Endodermal cell (in vitro differentiated cells): ENCODE measurements at places on chromosomes 7 and 10.

DNA sequence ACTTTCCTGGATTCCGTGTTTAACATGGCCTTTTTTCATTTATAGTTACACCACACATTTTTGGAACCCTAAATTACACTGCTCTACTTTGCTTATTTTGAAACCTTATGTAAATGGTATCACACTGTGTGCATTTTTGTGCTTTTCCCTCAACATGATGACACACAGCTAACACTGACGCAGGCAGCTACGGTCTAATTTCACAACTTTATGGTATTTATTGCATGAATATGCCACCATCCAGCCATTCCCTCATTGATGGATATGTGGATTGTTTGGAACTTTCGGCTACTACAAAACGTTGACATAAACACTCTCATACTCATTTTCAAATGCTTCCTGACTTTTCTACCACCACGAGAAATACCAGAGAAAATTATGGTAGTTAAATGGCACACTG is 6.9 kb downstream of the PAPOLB start:
- DNase-seq = no peak

DNA sequence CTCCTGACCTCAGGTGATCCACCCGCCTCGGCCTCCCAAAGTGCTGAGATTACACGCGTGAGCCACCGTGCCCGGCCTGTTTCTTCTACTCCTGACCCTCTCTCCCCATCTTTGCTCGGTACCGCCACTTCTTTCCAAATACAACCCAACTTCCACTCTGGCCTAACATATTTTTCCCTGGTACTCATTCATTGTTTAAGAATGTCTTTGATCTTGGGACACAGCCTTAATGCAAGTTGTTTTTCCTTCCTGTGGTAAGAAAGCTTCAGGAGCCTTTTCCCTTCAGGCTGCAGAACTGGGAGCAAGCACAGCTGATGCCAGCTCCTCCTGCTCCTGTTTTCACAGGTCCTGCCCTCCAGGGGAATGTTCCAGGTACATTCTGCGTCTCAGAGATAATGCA is 13.7 kb downstream of the CALML3 start:
- DNase-seq = peak; percentile 35

DNA sequence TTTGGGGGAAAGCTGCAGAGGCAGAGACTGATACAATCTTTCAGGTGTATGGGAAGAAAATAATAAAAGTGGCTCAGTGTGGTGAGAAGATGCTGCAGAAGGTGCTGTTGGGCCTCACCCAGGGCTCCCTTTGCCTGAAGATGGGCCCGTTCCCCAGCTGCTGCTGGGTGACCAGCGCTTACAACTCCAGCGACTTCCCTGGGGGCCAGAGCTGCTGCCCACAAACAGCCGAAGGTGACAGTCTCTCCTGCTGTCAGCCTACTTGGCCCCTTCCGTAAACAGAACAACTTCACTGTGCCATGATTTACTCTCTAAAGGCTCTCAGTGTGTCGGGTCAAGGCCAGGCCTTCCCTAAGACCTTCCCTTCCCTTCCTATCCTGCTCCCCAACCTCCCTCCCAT is 93.6 kb upstream of the PCBD1 start:
- DNase-seq = no peak

- DNase-seq = no peak
Measured at GRCh38 chr10:129864601-129865126, 99.4 kb downstream of the EBF3 start.

- DNase-seq = no peak
Measured at GRCh38 chr7:141949021-141949420, 2.2 kb upstream of the CLEC5A start.

DNA sequence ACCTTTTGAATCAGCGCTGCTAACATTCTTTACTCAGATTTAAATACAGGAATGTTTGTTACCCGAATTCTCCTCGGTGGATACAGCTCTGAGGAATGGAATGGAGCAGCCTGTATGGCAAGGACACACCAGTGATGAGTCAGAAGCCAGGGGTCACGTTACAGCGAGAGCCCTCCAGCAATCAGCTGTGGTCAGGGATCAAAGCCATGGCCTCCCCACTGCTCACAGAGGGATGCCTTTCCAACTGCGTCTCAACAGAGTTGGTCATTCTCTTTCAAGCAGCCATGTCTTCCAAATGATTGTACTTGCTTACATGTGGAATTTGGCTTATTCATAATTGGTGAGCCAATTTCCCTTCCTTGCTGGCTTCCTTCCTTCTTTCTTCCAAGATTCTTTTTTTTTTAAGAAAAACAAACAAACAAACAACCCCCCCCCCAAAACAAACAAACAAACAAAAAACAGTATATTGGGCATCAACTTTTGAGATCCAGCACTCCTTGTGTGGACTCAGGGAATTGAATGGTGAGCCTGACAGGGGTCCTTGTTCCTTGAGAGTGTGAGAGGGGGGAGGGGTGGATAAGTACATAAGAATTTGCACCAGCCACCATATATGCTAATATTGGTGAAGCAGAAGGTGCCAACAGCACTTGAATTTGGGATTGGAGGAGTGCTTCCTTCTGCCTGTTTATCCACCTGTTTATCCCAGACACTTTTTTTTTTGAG is 100.2 kb downstream of the ATXN7L1 start:
- peak; percentile 96 for DNase-seq

GRCh38 chr10:129896860-129897200 is 67.2 kb downstream of the EBF3 start:
- no peak for DNase-seq

DNA sequence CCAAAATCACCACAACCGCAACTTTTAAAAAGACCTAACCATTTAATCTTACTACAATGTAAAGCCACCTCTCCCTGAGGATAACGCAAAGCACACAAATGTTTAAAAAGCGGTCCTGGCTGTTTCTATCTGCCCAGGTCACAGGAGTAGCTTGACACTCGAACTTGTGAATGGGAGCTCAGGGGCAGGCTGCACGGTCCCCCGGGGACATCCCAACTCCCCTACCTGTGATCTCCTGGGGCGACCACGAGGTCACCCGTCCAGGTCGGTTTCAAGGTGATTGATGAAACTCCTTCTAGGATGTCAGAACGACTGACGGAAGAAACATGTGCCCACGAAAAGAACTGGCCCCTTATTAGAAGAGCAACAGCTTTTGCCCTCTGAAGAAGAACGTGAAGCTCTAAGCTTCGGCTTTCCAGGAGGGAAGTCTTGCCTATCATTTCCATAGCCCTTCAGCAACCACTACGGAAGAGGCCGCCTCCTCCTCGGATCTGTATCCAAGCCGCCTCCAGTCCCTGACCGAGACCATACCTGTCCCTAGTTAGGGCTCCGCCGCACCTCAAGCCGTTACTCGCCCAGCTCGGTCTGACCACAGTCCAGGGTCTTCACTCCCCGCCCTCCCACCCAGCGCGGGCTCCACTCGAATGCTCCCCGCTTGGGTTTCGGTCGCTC is 459 bp downstream of the CYCS start:
- no peak for DNase-seq

GRCh38 chr10:21399392-21400035 is 126.0 kb downstream of the SKIDA1 start:
- no peak for DNase-seq

GRCh38 chr10:72321248-72322029 is 33.3 kb downstream of the DNAJB12 start:
- DNase-seq = peak; percentile 61

DNA sequence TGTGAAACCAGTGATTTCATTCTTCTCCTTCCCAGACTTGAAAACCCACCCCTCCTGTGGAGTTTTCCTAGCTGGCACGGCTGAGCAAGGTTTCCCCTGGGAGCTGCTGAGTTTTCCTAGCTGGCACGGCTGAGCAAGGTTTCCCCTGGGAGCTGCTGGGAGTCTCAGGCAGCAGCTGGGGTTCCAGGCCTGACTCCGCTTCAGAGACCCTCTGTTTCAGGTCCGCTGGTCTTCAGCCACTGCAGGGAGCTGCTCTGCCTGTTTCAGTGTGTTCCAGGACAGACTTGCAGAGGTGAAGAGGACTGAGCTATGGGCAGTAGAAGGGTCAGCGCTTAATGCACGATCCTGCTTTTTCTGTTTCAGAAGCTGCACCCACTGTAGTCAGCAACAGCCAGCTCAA is 104.9 kb downstream of the XRCC2 start:
- no peak for DNase-seq

DNA sequence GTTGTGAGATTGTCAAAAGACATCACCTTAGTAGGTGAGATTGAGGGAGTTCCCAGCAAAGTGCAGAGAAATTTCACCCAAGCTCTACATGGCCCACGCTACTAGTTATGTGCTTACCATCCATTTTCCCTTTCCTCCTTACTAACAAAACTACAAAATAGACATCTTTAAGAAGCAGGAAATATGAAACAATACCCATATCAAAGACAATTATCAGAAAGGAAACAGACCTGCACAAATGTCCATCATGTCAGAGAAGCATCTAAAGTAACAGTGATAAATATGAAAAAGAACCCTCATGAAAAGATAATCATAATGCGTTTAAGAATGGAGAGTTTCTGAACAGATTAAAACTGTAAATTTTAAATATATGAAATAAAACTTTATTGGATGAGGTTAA is 28.2 kb downstream of the GIMAP4 start:
- DNase-seq = no peak

DNA sequence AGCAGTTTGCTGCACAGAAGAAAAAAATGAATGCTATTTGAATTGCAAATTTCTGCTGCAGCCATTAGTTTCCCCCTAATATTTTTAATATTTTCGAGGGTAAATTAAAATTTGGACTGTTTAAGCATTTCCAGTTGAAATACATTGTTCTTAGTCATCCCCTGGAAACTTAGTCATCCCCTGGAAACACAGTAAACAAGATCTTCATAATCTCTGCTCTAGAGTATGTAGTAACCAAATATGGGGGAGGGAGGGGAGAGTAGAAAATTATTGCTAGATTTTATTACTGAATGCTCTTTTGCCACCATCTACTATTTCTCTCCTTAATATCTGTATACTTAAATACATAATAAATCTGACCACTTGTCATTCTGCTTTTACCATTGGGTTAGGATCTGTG is 1053.3 kb downstream of the SORCS1 start:
- DNase-seq = no peak
